MCF 10A (cell line): ENCODE measurements at places on chromosomes 5 and 9. TPM values are rescaled to one million over a fixed set of nuclear protein-coding genes. Genes with fewer than 3 reads are reported as not detected.

- no peaks in the 10 kb centered on the region for H3K36me3 ChIP-seq
- H3K4me1 ChIP-seq = peaks cover 4% of the 10 kb centered on the region
- no peak overlapping the region for H3K27ac ChIP-seq
- no peak overlapping the region for H3K4me3 ChIP-seq
- H3K27me3 ChIP-seq = no peaks in the 10 kb centered on the region
These were observed 575.8 kb downstream of the TLE1 start for GRCh38 chr9:81113453-81114124.

GRCh38 chr5:139711906-139712224 lies 63.7 kb downstream of the CXXC5 start:
- no peak for DNase-seq
- H3K27me3 ChIP-seq = peaks cover 16% of the 10 kb centered on the region
- no peaks in the 10 kb centered on the region for H3K36me3 ChIP-seq
- no peaks in the 10 kb centered on the region for H3K4me1 ChIP-seq
- peak overlapping the region; percentile 66 for H3K4me3 ChIP-seq

DNA sequence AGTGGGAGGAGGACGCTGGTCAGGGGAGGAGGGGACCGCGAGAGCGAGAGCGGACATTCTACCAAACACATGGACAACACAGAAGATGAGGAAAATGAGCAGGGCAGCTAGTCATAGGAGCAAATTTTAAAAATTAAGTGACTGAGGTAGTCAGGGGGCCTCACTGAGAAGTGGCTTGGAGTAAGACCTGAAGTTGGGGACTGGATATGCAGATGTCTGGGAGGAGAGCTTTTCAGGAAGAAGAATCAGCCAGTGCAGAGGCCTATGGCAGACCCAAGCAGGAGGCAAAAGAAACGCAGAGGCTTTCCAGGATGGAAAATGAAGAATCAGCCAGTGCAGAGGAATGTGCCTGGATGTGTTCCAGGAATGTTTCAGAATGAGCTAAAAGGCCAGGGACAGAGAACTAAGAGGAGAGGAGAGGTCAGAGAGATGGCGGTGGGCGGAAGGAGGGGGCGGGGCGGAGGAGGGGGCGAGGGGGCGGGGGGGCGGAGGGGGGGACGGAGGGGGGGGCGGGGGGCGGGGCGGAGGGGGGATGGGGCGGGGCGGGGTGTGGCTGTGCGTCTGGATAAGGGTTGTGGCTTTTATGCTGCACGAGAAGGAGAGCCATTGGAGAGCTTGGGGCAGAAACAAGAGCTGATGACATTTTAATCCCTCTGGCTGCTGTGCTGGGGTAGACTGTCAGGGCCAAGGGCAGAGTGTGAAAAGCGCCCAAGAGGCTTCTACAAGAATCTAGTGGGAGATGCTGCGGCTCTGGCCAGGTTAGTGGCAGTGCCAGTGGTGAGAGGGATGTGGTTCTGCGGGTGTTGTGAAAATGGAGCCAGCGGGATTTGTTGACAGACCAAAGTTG lies 129.6 kb downstream of the KCNIP1 start:
- H3K27ac ChIP-seq = peak overlapping the region; percentile 17
- peaks cover 20% of the 10 kb centered on the region for H3K4me1 ChIP-seq
- peaks cover 15% of the 10 kb centered on the region for H3K27me3 ChIP-seq
- peak overlapping the region; percentile 65 for H3K4me3 ChIP-seq
- DNase-seq = peak; percentile 82
- H3K36me3 ChIP-seq = no peaks in the 10 kb centered on the region

GRCh38 chr9:129595903-129596540 lies 24.9 kb downstream of the C9orf50 start:
- H3K27me3 ChIP-seq = no peaks in the 10 kb centered on the region
- no peaks in the 10 kb centered on the region for H3K4me1 ChIP-seq
- no peak overlapping the region for H3K4me3 ChIP-seq

DNA sequence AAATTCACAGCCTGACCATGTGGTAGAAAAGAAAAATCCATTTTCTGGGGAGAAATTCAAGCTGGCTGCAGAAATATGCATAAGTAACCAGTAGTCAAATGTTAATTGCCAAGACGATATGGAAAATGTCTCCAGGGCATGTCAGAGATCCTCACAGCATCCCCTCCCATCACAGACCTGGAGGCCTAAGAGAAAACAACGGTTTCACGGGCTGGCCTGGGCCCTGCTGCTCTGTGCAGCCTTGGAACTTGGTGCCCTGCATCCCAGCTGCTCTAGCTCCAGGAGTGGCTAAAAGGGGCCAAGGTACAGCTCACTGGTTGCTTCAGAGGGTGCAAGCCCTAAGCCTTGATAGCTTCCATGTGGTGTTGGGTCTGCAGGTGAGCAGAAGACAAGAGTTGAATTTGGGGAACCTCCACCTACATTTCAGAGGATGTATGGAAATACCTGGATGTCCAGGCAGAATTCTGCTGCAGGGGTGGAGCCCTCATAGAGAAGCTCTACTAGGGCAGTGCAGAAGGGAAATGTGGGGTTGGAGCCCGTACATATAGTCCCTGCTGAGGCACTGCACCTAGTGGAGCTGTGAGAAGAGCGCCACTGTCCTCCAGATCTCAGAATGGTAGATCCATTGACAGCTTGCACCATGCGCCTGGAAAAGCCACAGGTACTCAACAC lies 49.7 kb downstream of the PTBP3 start:
- H3K4me1 ChIP-seq = peaks cover 10% of the 10 kb centered on the region
- peaks cover 43% of the 10 kb centered on the region for H3K36me3 ChIP-seq
- no peak overlapping the region for H3K27ac ChIP-seq
- no peaks in the 10 kb centered on the region for H3K27me3 ChIP-seq
- no peak overlapping the region for H3K4me3 ChIP-seq
- no peak for DNase-seq

- peaks cover 9% of the 10 kb centered on the region for H3K4me1 ChIP-seq
- no peak for DNase-seq
These were observed 36.9 kb upstream of the TTC1 start for GRCh38 chr5:159971931-159972461.

DNA sequence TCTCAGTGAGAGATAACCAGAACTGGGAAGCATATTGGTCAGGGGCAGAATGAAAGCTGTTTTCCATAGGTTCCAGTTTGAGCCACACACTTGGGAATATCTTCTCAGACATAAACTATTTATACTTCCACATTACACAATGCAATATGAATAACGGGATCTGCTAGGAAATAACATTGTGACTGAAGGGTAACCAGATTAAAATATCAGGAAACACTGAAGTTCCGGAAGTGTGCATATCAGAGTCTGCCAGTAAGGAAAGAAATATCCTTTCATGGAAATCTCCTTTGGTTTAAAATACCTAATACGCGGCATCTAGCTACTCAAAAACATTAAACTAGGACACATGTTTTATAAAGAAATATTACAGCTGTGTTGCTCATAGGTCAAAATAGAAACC lies 56.3 kb downstream of the ST8SIA4 start:
- peaks cover 3% of the 10 kb centered on the region for H3K4me1 ChIP-seq
- H3K27ac ChIP-seq = no peak overlapping the region
- H3K36me3 ChIP-seq = no peaks in the 10 kb centered on the region
- no peak for DNase-seq
- H3K4me3 ChIP-seq = no peak overlapping the region

DNA sequence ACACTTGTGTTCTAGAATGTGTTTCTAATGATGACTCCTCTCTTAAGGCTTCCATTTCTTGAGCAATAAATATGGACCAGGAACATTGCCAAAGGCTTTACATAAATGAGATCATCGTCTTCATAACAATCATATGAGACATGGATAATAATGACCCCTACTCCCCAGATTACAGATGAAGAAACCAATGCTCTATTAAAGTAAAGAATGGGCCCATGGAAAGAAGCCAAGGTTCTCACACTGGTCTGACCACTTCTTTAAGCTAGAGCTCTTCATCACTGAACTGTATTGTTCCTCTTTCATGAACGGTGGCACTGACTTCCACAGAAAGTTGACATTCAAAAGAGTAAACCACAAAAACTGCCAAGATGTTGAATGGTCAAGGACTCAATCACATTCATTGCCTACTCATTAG lies 65.3 kb downstream of the MARCHF3 start:
- DNase-seq = peak; percentile 77
- H3K27ac ChIP-seq = peak overlapping the region; percentile 36
- peaks cover 7% of the 10 kb centered on the region for H3K36me3 ChIP-seq
- peaks cover 30% of the 10 kb centered on the region for H3K4me1 ChIP-seq

GRCh38 chr5:10563945-10564837 lies at the start of gene ANKRD33B:
ANKRD33B (plus strand) TSS chr5:10564070; CDS start chr5:10564468, 398 bp downstream.
- H3K4me1 ChIP-seq = peaks cover 13% of the 10 kb centered on the region
- no peaks in the 10 kb centered on the region for H3K36me3 ChIP-seq
- no peaks in the 10 kb centered on the region for H3K27me3 ChIP-seq
- peak within 1 kb of the TSS; percentile 66 for H3K4me3 ChIP-seq

- H3K4me1 ChIP-seq = peaks cover 19% of the 10 kb centered on the region
- no peak overlapping the region for H3K4me3 ChIP-seq
- no peak overlapping the region for H3K27ac ChIP-seq
- H3K36me3 ChIP-seq = peaks cover 9% of the 10 kb centered on the region
These were observed 92.9 kb downstream of the GLDC start for GRCh38 chr9:6552498-6553121.

DNA sequence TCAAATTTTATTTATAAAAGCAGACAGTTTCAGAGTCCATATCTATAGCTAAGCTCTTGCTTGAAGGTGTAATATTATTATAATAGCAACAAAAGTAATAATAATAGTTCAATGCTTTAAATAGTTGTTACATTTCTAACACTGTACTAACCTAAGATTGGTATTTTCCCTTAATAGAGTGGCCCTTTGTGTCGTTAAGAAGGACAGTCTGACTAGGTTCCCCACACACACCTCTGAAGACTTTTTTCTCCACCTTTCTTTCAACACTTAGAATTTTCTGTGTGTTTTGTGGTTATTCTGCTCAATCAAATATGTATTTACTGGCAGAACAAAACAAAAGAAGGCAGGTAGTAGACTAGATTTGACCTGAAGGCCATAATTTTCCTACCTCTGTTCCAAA lies 223.2 kb upstream of the ACO1 start:
- no peaks in the 10 kb centered on the region for H3K4me1 ChIP-seq
- H3K27me3 ChIP-seq = peaks cover 12% of the 10 kb centered on the region
- no peaks in the 10 kb centered on the region for H3K36me3 ChIP-seq
- H3K4me3 ChIP-seq = no peak overlapping the region

GRCh38 chr9:29006628-29007027 lies 1433.3 kb upstream of the C9orf72 start:
- H3K27me3 ChIP-seq = no peaks in the 10 kb centered on the region
- H3K4me1 ChIP-seq = no peaks in the 10 kb centered on the region
- no peak overlapping the region for H3K27ac ChIP-seq
- no peaks in the 10 kb centered on the region for H3K36me3 ChIP-seq
- DNase-seq = no peak

- no peak for DNase-seq
- H3K27me3 ChIP-seq = no peaks in the 10 kb centered on the region
- peak overlapping the region; percentile 91 for H3K27ac ChIP-seq
- H3K36me3 ChIP-seq = peaks cover 12% of the 10 kb centered on the region
- H3K4me1 ChIP-seq = peaks cover 16% of the 10 kb centered on the region
These were observed 2.0 kb downstream of the AK3 start for GRCh38 chr9:4738866-4739586.

DNA sequence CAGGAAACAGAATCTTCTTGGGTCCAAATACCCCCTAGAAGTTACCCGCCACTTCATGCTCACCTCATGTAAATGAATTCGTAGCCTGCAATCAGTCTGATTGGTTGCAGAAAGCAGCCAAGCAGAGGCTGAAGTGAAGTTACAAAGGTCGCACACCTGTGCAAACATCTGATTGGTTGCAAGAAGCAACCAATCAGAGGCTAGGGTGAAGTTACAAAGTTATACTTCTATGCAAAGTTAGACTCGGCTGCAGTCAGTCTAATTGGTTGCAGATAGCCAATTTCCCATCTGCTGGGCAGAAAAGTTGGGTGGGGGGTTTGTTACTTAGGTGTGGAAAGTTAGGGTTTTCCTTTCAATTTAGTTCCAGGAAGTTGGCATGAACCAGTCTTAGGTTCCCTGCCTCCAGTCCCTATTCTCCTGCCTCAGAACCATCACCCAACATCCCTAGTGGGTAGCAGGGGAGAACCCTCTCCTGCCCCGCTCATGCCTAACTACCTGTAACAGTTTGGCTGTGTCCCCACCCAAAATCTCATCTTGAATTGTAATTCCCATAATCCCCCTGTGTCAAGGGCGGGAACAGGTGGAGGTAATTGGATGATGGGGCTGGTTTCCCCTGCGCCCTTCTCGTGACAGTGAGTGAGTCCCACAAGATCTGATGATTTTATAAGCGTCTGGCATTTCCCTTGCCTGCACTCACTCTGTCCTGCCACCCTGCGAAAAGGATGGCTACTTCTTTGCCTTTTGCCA lies 1.2 kb upstream of the RUSC2 start:
- H3K36me3 ChIP-seq = peaks cover 5% of the 10 kb centered on the region
- peaks cover 23% of the 10 kb centered on the region for H3K4me1 ChIP-seq
- no peak for DNase-seq

- H3K4me3 ChIP-seq = no peak overlapping the region
- no peak for DNase-seq
- no peaks in the 10 kb centered on the region for H3K27me3 ChIP-seq
- H3K27ac ChIP-seq = no peak overlapping the region
- H3K4me1 ChIP-seq = peaks cover 28% of the 10 kb centered on the region
These were observed 1001.0 kb upstream of the WWC1 start for GRCh38 chr5:167290478-167290877.

DNA sequence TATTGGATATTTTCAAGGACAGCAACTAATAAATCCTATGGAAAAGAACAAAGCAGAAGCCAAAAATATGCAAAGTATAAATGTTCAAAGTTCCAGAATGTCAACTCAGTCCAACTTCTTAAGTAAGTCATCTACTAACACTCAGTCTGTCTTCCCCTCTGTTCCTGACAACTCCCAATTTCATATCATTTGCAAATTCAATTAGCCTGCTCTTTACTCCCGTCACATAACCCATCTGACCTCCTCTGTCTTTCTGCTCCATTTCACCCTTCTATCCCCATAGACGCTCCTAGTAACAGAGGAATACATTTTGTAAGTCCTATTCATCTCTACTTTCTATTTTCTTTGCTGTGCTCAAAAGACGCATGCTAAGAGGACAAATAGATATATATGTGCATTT lies 659.8 kb upstream of the MEF2C start:
- H3K4me1 ChIP-seq = no peaks in the 10 kb centered on the region
- no peak for DNase-seq
- H3K4me3 ChIP-seq = no peak overlapping the region

GRCh38 chr5:77645158-77645994 lies 6.9 kb upstream of the OTP start:
- peaks cover 62% of the 10 kb centered on the region for H3K27me3 ChIP-seq
- DNase-seq = no peak
- no peak overlapping the region for H3K4me3 ChIP-seq
- H3K4me1 ChIP-seq = no peaks in the 10 kb centered on the region

DNA sequence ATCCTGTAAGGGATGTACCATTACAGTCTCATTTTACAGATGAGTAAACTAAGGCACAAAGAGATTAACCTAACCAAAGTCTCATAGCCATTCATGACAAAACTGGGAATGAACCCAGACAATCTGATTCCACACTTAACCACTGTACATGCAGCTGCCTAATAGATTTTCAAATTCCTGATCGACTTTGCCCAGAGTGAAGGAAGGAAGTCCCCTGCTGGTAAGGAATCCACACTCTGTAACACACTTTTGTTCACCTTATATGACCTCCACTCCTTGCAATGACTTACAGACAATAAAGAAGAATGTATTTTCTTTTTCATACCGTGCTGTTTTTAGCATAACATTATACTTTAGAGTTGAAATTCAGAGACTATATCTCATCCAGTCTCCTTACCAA lies 31.3 kb upstream of the PLPP6 start:
- H3K4me3 ChIP-seq = no peak overlapping the region
- H3K4me1 ChIP-seq = no peaks in the 10 kb centered on the region
- no peak for DNase-seq

INSYN2B gene
- 0.19 and 0.49 TPM in 2 replicates for total RNA-seq

FOXD4L3 gene
- 0.96 TPM in 1 of 2 replicates, not detected in the other for total RNA-seq

PPP3R2 gene
- total RNA-seq = not detected in 2 replicates

TICAM2 gene
- total RNA-seq = 3.7 and 8.3 TPM in 2 replicates

EFNA5 gene
- total RNA-seq = 45.8 and 51.2 TPM in 2 replicates
